ENCODE measurements at places on chromosomes 4 and X.

DNA sequence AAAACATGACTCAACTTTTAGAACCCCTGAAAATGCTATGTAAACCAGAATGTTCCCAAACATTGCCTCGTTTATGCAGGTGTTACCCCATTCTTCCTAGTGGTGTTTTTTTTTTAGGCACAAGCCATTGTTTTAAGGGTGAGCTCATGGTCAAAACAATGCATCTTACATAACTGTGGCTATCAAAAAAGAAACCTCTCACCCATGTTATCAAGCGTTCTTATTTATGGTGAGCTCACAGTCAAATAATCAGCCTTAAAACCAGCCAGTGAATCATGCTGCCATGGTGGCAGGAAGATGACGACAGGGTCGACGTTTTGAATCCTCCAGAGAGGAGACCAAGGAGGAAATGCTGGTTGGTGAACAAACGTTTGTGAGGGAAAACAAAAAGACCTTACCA is 195.2 kb downstream of the KDR start:
- no peak for DNase-seq

- DNase-seq = no peak
These were observed 73.8 kb downstream of the CD38 start for GRCh38 chr4:15851969-15852368.

GRCh38 chr4:27020603-27021002 is 160.0 kb downstream of the STIM2 start:
- DNase-seq = no peak

- no peak for DNase-seq
These were observed 120.2 kb upstream of the WDFY3 start for GRCh38 chr4:85086721-85087120.

- DNase-seq = no peak
These were observed 962 bp upstream of the CFAP299 start for GRCh38 chr4:80334568-80334967.

DNA sequence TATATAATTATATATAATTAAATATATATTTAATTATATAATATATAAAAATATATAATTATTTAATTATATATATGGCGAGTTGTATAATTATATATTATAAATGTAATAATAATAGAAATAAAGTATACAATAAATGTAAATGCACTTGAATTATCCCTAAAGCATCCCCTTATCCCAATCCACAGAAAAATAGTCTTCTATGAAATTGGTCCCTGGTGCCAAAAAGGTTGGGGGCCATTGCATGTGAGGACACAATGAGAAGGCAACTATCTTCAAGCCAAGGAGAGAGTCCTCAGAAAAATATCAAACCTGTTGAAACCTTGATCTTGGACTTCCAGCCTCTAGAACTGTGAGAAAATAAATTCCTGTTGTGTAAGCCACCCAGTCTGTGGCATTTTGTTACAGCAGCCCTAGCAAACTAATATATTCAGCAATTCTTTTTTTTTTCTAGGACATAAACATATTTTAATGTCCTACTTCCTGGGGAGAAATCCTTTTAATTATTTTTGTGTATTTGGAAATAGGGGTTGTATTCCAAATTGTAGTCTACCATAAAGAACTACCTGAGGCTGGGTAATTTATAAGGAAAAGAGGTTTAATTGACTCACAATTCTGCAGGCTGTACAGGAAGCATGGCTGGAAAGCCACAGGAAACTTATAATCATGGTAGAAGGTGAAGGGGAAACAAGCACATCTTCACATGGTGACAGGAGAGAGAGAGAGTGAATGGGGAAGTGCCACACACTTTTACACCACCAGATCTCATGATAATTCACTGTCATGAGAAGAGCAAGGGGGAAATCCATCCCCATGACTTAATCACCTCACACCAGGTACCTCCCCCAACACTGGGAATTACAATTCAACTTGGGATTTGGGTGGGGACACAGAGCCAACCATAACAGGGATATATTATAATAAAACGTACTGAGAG is 22.9 kb upstream of the CXCL2 start:
- no peak for DNase-seq

GRCh38 chr4:120692964-120693363 is 229.6 kb downstream of the PRDM5 start:
- DNase-seq = no peak

GRCh38 chr4:40908702-40909362 is 159.1 kb downstream of the NSUN7 start:
- peak; percentile 60 for DNase-seq

DNA sequence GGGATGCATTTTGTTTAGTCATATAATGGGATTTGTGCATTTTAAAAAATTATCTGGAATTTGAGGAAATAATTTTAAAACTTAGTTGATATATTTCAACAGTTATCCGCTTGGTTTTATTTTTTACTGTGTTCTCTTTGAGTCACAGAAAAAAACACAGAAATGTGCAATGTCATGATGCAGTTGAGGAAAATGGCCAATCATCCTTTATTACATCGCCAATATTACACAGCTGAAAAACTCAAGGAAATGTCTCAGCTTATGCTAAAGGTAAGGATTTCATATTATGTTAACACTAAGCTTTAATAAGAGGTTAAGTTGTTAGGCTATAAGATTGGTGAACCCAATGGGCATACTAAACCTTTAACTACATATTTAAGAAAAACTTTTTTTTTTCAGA is 63.9 kb downstream of the HPGDS start:
- no peak for DNase-seq

- DNase-seq = no peak
These were observed 8.9 kb downstream of the MFAP3L start for GRCh38 chr4:170017252-170017651.

- no peak for DNase-seq
These were observed 143.6 kb downstream of the FNIP2 start for GRCh38 chr4:158912390-158912789.

GRCh38 chrX:22559506-22559905 is 286.8 kb downstream of the CBLL2 start:
- DNase-seq = no peak

DNA sequence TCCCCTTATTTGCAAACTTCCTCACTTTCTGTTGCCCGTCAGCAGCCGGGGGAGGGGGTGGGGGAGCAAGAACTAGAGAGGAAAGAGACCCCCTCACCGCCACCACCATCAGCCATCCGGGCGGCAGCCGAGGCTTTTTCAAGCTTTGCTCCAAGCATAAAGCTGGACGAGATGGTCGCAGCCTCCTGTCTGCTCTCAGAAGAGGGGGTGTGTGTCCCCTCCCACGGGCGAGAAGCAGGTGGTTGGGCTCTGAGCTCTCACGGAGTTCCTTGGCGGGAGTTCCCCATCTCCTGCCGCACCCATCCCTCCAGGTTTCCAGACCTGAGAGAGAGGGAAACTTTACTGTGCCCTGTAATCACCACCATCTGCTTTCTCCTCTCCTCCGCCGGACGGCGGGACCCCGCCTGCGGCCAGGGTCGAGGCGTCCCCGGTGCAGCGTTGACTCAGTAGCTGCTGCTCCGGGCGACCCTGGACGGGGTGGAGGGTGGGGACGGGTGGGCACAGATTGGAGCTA is 4.7 kb upstream of the ARX start:
- peak; percentile 54 for DNase-seq

GRCh38 chr4:151012820-151013219 is 2.3 kb downstream of the LRBA start:
- peak; percentile 2 for DNase-seq

GRCh38 chrX:11349661-11350337 is 56.6 kb downstream of the AMELX start:
- DNase-seq = no peak

GRCh38 chr4:140523370-140523856 is 555 bp upstream of the ELMOD2 start:
- no peak for DNase-seq

GRCh38 chrX:1084689-1085088 is 127.8 kb downstream of the CRLF2 start:
- no peak for DNase-seq

- no peak for DNase-seq
These were observed 74.4 kb downstream of the CASP3 start for GRCh38 chr4:184574861-184575260.

- no peak for DNase-seq
These were observed 94.9 kb downstream of the BMPR1B start for GRCh38 chr4:94852616-94853015.

GRCh38 chrX:9842541-9842940 is 56.3 kb downstream of the SHROOM2 start:
- no peak for DNase-seq

DNA sequence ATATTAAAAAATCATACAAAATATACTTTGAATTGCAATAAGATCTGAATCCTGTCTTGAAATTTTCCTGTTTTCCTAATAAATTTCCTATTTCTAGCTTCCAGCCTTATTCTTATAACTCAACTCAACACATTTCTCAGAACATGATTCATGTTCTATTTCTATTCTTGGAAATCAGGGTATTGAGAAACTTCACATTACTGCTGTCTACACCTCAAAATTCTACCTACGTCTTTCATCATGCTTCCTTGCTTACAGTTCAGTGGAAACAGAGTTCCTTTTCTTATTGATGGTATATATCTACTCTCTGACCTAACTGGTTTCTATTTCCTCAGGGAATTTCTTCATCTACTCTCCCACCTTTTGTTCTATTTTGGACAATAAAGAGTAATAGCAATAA is 2139.0 kb downstream of the ARAP2 start:
- DNase-seq = no peak
